ENCODE measurements at places on chromosomes 4 and X.
A peak's percentile ranks its signal among the peaks of the same experiment; 100 is the strongest.

DNA sequence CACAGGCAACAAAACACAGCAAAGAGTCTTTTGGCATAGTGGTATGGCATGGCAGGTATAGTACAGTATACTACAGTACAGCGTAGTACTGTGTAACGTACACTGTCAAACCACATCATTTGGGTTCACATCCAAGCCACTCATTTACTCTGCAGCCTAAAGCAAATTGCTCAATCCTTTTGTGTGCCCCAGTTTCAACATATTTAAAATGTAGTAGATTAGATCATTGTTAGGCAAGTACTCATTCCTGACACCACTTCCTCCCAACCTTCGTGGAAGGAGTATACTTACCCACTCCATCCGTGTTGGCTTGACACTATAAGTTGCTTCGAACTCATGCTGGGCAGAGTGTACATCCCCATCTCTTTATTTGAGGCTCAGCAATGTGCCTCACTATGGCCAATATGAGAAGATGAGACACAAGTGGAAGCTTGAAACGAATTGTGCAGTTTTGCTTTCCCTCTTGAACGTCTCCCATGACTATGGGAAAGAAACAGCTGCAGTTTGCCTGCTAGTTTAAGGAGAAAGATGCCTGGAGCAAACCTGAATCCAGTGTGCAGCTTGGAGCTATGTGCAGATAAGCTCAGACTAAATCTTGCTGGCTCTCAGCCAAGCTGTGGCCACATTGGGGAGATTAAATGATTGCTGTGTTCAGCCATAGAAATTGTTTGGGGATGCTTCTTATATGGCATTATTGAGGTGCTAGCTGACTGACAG lies 85.7 kb upstream of the TBL1X start:
- no peak for DNase-seq

- DNase-seq: no peak
Measured at GRCh38 chrX:30935985-30936384, 46.9 kb upstream of the TAB3 start.

GRCh38 chrX:16870862-16871815 lies 977 bp upstream of the RBBP7 start:
- DNase-seq: no peak

GRCh38 chrX:141814213-141814857 lies 23.8 kb upstream of the MAGEC3 start:
- no peak for DNase-seq

DNA sequence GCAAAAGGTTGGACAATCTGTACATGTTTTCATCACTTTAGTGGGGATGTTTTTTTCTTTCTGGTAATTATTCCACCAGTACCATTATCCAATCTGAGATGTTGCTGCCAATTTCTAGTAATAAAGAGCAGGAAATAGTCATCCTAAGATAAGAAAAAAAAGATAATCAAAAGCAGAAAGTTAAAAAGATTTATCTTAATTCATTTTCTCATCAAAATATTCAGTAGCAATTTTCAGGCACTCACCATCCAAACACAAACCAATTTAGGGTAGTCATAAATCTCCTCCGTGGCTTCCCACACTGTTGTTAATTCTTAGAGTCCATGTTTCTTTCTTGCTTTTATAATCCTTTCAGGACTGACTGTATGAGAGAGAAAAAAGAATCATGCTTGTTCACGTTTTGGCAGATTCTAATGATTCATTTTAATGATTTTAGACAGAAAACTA lies 263.7 kb upstream of the UGT8 start:
- DNase-seq: no peak

- no peak for DNase-seq
Measured at GRCh38 chr4:23747281-23747735, 142.5 kb downstream of the PPARGC1A start.

DNA sequence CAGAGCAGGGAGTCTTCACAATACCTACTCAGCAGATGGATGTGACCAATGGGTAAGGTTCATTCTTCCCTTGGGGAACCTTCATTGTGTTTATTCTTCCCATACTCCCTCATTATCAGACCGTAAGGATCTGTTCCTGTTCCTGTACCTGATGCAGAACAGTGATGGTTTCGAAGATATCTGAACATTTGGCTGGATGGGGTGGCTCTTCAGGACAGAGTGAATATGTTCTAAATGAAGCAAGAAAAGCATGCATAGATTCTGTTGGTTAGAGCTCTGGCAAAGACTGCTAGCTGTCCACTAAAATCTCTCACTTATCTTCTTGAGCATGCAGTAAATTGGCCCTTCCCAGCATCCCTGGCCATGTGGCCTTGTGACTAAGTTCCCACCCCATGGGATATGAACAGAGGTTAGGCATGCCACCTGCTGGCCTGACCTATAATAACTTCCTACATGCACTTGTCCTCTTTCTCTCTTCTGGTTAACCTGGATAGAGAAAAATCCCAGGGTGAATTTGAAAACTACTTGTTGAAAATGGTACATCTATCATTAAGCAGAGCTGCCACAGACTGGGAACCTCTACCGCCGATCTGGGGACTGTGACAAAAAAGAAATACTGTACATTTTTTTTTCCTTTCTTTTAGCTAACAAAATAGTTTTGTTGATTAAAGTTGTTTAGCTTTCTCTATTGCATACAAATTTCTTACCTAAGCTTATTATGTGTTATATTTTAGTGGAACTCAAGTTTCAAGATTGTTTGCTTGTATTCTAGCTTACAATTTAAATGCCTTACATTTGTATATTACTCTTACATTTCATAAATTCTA lies 60.0 kb upstream of the BANK1 start:
- DNase-seq: peak; percentile 9

DNA sequence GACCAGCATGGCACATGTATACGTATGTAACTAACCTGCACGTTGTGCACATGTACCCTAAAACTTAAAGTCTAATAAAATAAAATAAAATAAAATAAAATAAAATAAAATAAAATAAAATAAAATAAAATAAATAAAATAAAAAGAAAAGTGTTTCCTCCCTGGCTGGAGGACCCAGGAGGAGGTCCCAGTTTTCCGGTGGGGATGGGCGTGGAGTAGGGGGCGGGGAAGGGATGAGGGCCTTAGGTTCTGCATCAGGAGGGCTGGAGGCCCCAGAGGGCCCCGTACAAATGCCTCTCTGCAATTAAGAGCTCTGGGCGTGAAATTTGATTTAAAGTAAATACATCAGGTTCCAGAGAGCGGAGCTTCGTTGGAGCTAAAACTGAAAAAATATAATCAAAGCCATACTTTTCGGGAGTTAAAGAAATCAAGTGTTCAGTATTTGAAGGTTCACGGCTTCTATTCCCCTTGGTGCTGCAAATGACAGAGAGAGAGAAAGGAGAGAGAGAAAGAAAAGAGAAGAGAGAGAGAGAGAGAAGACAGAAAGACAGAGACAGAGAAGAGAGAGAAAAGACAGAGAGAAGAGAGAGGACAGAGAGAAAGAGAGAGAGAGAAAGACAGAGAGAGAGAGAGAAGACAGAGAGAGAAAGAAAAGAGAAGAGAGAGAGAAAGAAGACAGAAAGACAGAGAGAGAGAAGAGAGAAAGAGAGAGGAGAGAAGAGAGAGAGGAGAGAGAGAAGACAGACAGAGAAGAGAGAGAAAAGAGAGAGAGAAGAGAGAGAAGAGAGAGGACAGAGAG lies 8.7 kb upstream of the SHOX start:
- no peak for DNase-seq

GRCh38 chrX:20680998-20681397 lies 414.3 kb upstream of the RPS6KA3 start:
- no peak for DNase-seq

DNA sequence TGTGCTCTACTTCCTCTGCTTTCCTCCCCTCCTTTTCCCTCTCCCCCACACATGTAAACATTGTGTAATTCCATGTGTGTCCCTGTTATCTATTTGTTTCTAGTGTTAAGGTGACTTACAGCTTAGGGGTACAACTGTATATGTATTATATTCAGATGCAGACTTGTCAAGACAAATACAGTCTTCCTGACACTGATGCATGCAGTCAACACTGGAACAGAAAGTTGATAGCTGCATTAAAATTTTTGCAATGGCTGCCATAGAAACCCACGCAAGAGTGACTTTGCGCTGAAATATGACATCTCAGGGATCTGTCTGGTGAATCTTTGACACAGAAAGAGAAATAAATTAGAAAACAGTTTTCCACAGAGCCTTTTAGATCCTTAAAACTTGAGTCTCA lies 656.7 kb downstream of the IL1RAPL1 start:
- no peak for DNase-seq

DNA sequence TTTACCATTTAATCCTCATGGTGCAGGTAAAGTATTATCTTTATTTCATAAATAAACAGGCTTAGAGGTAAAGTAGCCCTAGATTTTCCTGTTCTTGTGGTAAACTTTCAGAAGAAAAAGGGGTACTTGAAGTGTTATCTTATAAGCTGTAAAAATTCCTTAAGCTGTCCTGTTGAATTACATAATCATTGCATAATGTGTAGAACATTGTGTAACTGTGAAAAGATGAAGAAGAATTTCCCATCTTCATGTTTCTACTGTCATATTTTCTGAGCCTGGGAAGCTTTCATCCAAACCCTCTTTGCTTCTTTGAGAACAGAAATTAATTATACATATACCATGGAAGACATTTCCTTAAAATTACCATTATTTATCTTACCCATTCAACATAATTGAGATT lies 90.5 kb downstream of the ELOVL6 start:
- no peak for DNase-seq

DNA sequence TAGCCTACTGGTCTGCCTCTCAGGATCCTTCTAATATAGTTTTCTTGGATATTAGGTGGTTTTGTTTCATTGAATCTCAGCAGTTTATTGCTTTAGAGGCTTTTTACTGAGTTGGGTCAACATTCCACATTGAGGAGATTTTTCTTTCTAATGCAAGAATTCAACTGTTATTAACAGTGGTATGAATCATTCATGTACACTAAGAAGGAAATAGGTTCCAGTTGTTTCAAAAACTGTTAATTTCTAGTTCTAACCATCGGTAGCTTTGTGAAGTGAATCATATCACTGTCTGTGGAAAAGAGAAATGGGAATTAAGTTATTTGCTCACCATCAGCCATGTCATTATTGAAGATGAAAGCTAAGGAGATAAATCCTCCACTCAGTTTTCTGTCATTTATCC lies 331.5 kb downstream of the RPA4 start:
- DNase-seq: no peak

DNA sequence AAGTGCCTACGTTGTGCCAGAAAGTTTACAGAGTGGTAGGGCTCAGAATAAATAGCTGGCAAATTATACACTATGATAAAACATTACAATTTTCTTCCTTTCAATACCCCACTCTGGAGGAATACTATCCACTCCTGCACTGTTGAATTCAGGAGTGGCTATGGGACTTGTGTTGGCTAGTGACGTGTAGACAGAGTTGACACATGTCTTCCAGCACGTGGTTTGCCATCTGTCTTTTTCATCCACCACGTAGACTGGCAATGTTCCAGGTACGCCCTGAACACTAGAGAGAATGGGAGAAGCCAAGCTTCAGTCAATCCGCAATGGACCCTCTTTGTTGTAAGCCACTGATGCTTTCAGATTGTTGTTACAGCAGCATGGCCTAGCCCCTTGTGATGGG lies 168.8 kb upstream of the RBPJ start:
- DNase-seq: no peak

- no peak for DNase-seq
Measured at GRCh38 chr4:7328913-7329638, 105.7 kb downstream of the PSAPL1 start.

- no peak for DNase-seq
Measured at GRCh38 chr4:111501946-111502345, 643.3 kb upstream of the FAM241A start.

DNA sequence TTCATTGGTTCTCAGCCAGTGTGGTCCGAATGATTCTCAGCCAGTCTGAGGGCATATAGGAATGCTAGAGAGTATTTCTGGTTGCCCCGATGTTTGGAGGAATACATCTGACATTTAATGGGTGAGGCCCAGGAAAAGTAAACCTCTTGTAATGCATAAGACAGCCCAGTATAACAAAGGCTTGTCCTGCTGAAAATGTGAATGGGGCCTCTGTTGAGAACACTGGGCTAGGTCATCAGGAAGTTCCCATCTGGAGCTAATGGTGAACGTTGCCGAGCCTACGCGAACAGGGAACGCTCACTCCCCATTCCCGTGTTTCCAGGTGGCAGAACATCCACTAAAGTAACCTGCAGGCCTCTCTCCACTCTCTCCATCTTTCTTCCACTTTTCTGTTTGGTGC lies 132.0 kb upstream of the CLNK start:
- no peak for DNase-seq

DNA sequence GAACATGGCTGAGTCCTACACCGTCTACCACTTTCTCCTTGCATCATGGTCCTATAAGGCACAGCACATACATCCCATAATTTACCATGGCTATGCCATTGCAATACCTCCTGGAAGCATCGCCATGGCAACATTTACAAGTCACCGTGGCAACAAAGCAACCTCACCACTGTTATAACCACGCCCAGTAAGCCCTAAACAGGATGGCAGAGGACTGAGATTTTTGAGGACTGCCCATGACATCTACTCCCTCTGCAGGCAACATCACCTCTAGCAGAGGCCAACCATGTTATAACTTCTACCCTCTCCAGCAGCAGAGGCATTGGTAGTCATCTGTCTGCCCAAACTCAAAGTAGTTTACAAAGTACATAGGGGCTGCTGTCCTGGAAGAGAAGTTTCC lies 29.7 kb downstream of the BCOR start:
- no peak for DNase-seq

DNA sequence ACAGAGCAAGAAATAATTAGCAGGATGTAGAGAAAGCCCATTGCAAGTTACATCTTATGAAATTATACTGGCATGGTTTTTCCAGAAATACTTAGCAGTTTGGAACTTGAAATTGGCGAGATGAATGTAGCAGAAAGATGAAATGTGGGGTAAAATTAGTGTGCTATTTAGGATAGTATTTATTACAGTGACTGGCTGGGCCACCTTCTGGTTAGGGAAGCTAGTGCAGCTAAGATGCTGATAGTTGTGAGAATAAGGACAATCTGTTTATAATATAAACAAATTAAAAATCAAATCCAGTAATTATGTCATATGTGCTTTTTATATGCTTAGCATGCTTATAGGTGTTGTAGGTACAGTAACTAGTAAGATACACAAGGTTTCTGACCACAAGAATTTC lies 74.8 kb downstream of the IL15 start:
- no peak for DNase-seq

DNA sequence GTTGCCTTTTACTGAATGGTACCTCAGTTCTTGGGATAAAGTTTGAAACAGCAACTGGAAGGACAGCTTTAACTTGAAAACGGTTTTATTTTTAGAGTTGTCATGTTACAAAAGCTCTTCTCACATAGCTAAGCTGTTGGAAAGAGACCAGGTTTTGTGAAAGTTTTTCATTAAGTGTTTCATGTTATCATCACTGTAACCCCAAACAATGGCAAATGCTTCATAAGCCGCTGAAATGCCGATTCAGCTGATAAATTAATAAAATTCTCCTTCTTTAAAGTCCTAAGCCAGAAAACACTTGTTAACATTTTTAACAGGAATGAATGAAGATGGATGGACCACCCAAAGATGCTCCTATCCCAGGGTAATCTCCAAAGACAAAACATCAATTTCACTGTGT lies 76.1 kb upstream of the IRF2 start:
- DNase-seq: no peak

DNA sequence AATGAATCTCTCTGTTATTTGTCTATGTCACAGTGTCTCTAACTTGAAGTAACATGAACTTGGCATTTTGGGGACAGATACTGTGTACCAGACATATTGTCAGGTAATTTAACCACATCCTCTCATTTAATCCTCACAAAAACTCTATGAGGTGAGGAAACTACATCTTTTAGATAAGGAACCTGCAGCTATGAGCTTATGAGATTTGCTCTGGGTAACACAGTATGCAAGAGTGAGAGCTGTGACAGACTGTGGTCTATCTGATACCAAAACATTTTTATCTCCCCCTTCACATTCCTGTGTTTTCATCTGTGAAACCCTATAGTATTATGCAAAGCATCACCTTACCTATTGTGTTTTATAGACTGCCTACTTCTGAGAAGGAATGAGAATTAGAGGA lies 58.4 kb upstream of the HS3ST1 start:
- DNase-seq: no peak

All from activated effector memory CD4-positive, alpha-beta T cell treated with Interleukin-2 at 50 U/mL for 16 hours (primary cell).